Motor neuron (in vitro differentiated cells): ENCODE measurements at places on chromosomes 6 and 20. TPM values are rescaled to one million over a fixed set of nuclear protein-coding genes. Genes with fewer than 3 reads are reported as not detected.

Gene SNHG17
- total RNA-seq: 14.6 and 21.4 TPM in 2 replicates

Gene ZBP1
- total RNA-seq: 0.34 and 0.77 TPM in 2 replicates

Gene DLK2
- total RNA-seq: 4.9 and 5.8 TPM in 2 replicates

Gene RIPOR3
- 1.1 and 2.4 TPM in 2 replicates for total RNA-seq

Gene CENPW
- 18.9 and 20.1 TPM in 2 replicates for total RNA-seq

Gene NT5DC1
- total RNA-seq: 14.3 and 26.1 TPM in 2 replicates

Gene KHDRBS2
- total RNA-seq: 8.0 and 9.7 TPM in 2 replicates

Gene GABRR1
- not detected in 2 replicates for total RNA-seq

Gene TEAD3
- 2.9 and 3.3 TPM in 2 replicates for total RNA-seq

Gene SEL1L2
- not detected in 2 replicates for total RNA-seq

Gene OR2H1
- 0.76 and 0.83 TPM in 2 replicates for total RNA-seq

Gene BANF2
- total RNA-seq: not detected in 2 replicates

Gene LTA
- total RNA-seq: 0.70 and 0.86 TPM in 2 replicates

Gene APMAP
- 163 and 164 TPM in 2 replicates for total RNA-seq

Gene RNF5
- total RNA-seq: 128 and 129 TPM in 2 replicates

Gene ZNF391
- total RNA-seq: 5.3 and 6.4 TPM in 2 replicates

Gene ATP9A
- total RNA-seq: 82.0 and 83.3 TPM in 2 replicates

Gene MROH8
- total RNA-seq: 5.8 and 6.1 TPM in 2 replicates

Gene PAX1
- total RNA-seq: 0.09 and 0.36 TPM in 2 replicates

Gene ULBP3
- 8.1 and 8.4 TPM in 2 replicates for total RNA-seq

Gene TSBP1
- not detected in 2 replicates for total RNA-seq

Gene SLC25A27
- 24.8 and 26.5 TPM in 2 replicates for total RNA-seq

Gene PRKN
- 0.69 and 8.1 TPM in 2 replicates for total RNA-seq

Gene RBPJL
- total RNA-seq: not detected in 2 replicates

Gene OR2H2
- 0.50 and 0.55 TPM in 2 replicates for total RNA-seq

Gene CLPSL1
- total RNA-seq: 2.0 TPM in 1 of 2 replicates, not detected in the other

Gene RFX6
- total RNA-seq: not detected in 2 replicates

Gene PLCB4
- 11.2 and 11.3 TPM in 2 replicates for total RNA-seq

Gene UCKL1
- total RNA-seq: 51.4 and 52.5 TPM in 2 replicates

Gene CABLES2
- 9.4 and 9.6 TPM in 2 replicates for total RNA-seq

Gene ENPP3
- total RNA-seq: 0.78 and 1.9 TPM in 2 replicates
